ENCODE measurements at places on chromosomes 2 and 18.

DNA sequence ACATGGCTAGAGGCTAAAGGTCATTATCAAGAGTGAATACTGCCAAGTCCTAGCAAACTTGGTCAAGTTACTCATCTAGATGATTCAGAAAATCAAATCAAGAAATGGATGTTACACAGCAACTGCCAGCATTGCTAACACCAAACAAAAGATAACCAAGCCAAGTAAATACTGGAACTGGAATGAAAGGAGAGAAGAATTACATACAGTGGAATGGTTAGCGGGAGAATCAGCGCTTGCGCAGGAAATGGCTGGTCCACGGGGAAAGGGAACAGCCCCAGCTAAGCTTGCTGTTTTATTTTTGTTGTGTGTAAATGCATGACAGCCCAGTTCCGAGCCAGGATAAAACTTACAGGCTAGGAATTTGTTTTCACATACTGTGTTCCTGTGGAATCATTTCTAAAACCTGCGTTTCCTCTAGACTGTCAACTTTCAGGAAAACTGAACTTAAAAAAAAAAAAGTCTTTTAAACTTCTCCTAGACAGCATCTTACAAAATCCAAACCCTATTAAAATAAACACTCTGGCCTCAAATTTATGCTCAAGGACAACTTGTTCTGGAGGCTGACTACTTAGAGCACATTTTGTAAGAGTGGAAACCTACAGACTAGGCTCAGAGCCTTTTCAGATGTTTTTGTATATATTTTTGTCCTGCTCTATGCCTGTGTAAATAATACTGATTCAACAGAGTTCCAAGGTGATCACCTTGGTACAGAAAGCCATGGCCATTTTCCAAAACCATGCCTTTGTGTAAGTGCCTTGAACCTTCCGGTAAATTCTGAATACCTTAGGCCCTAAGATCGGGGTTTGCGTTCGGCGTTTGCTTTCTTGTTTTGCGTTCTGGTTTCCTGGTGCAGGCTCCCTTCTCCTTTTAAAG is 30.7 kb upstream of the TXNDC2 start:
- no peak for DNase-seq

- DNase-seq = no peak
Measured at GRCh38 chr2:128563348-128563687, 244.7 kb upstream of the HS6ST1 start.

DNA sequence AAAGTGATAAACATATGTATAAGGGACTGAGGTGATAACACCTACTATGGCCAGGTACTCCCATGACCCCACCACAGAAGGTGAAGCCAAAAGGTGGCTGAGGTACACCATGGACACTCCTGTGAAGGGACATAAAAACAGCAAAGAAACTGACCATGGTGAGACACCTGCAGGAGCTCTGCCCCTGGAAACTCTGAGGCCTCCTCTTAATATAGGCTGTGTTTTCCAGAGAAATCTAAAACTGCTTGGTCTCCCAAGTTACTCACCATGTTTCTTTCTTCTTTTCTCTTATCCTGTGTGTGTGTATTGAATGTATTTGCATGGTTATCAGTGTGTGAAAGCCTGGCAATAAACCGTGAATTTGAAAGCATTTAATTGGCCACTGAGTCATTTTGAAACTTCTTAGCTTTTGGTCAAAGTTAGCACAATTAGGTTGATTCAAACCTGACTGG is 739.3 kb upstream of the GCFC2 start:
- no peak for DNase-seq

DNA sequence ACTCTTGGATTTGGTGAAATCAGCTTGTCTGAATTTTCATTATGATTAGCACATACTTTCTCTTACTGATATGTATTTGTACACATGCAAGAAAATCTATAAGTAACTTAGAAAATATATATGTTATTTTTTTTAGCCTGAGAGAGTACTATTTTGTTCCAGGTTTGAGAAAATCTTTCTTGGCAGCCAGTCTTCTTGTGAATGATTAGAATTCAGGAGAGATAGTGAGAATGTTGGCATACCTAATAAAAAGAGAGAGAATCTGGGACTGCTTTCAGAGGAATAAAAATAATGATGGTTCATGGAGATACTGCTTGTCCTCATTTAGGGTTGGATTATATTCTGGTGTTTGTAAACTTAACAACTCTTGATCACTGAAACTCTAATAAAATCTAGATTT is 44.4 kb upstream of the RIT2 start:
- DNase-seq = no peak

GRCh38 chr2:115569547-115569946 is 1127.1 kb downstream of the DPP10 start:
- no peak for DNase-seq

DNA sequence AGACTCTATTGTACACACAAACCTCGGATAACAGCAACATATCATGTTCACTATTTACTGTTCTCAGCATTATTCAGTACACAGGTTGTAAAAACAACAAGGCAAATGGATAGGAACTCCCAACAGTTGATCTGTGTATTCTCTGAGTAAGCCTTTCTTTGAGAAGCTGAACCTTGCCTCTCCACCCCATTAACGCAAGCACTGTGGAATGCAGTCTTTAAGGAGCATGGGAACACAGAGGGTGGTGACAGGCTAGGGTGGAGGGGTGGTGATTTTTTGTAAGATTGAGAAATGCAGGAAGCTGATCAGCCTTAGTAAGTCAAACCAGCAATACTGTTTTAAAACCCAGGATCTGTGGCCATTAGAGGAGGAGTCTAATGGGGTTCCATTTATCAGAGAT is 19.6 kb upstream of the SERPINB11 start:
- DNase-seq = no peak

All from stimulated activated CD8-positive, alpha-beta memory T cell treated with anti-CD3 and anti-CD28 coated beads, Interleukin-4, amount 100 ng/mL, for 4 hours (primary cell).